CD8-positive, alpha-beta memory T cell (primary cell): ENCODE measurements at places on chromosomes 5 and 9. TPM values are rescaled to one million over a fixed set of nuclear protein-coding genes. Genes with fewer than 3 reads are reported as not detected.

Gene PAEP
- not detected for total RNA-seq

GRCh38 chr5:92836855-92837755, 743.9 kb downstream of the NR2F1-AS1 start:
- DNase-seq = no peak

DNA sequence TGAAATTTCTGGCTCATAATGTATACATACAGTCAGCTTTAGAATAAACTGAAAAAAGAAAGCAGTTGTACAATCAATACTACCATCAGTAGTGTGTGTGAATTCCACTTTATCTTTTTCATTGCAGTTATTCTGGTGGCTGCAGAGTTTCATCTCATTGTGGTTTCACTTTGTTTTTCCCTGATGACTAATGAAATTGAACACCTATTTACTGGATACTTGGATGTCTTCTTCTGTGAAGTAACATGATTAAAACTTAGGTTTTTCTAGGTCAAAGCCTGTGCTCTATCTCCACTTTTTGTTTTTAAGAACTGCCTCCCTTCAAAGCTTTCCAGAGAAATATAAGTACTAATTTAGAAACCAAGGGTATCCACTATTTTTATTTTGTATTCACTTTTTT, 174.3 kb downstream of the TRPM3 start:
- DNase-seq = no peak

- no peak for DNase-seq
Observed at GRCh38 chr5:76524868-76525267, 98.3 kb downstream of the F2RL2 start.

GRCh38 chr5:32135086-32135485, 39.0 kb downstream of the GOLPH3 start:
- no peak for DNase-seq

GRCh38 chr9:101791938-101792337, 53.5 kb upstream of the GRIN3A start:
- no peak for DNase-seq

- DNase-seq = no peak
Observed at GRCh38 chr5:108387758-108388157, 5.9 kb upstream of the FBXL17 start.

- no peak for DNase-seq
Observed at GRCh38 chr5:123992641-123993040, 480.7 kb downstream of the CSNK1G3 start.

- DNase-seq = no peak
Observed at GRCh38 chr5:10109299-10109698, 140.4 kb downstream of the ATPSCKMT start.

DNA sequence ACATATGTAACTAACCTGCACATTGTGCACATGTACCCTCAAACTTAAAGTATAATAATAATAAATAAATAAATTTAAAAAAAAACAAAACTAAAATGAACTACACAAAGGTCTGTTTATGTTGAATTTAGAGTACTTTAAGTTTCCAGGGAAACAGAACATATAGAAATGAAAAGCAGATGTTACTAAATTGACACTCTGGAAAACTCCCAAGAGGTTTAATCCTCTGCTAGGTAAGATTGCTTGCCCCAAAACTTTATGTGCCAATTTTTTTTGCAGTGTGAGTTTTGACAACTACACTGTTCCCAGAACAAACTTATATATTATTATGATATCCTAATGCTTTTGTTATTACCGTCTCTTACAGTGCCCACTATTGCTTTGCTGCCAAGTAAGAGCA, 134.3 kb upstream of the MRPS30 start:
- DNase-seq = no peak

Gene GALNT12
- total RNA-seq = 4.7 TPM

- DNase-seq = no peak
Observed at GRCh38 chr9:114558027-114558675, 29.4 kb upstream of the ATP6V1G1 start.

Gene PCDHAC1
- total RNA-seq = not detected

Gene DAPK1
- 3.7 TPM for total RNA-seq

- no peak for DNase-seq
Observed at GRCh38 chr9:35364817-35365585, 124.9 kb upstream of the RUSC2 start.

Gene ABCA1
- 0.89 TPM for total RNA-seq

DNA sequence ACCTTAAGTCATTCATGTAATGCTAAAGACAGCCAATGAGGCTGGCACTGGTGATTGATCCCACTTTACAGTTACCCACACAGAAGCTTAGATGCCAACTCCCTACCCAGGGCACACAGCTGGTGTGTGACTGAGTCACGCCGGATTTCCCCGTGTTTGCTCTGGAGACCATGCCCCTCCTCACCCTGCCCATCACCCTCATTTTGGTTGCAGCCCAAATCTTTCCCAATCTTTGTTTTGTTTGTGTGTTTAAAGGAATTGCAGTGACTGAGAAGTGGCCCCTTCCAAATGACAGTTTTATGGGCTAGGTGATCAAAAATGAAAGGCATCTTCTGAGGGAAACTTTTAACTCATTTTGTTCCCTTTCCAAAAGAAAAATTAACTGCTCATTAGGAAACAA, 10.9 kb downstream of the FBXL7 start:
- no peak for DNase-seq

Gene LECT2
- not detected for total RNA-seq
